ENCODE measurements at places on chromosomes 11 and 22. TPM values are rescaled to one million over a fixed set of nuclear protein-coding genes. Genes with fewer than 3 reads are reported as not detected.

DNA sequence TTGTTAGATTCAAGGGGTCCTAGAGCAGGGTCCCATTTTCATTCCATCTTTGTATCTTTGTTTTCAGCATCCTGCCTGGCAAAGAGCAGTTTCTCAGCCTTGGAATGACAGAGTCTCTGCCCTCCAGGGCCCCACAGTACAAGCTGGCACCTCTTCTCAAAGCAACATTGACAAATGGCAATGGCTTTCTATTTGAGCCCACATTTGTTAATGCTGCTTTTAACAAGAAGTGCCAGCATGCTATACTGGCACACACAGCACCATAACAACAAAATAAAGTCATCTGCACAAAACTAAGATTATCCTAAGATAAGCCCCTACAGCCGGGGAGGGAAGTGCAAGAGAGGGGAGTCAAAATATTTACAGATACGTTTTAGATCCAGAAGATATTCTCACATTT, 309.7 kb upstream of the C11orf87 start:
- no peak for DNase-seq

GRCh38 chr11:14240951-14241350, 118.0 kb downstream of the RRAS2 start:
- DNase-seq = no peak

SPI1 gene
- total RNA-seq = not detected

- no peak for DNase-seq
Measured at GRCh38 chr11:27444801-27445215, 27.8 kb downstream of the LGR4 start.

- peak; percentile 77 for DNase-seq
Measured at GRCh38 chr22:36470994-36471331, 10.5 kb downstream of the TXN2 start.

DNA sequence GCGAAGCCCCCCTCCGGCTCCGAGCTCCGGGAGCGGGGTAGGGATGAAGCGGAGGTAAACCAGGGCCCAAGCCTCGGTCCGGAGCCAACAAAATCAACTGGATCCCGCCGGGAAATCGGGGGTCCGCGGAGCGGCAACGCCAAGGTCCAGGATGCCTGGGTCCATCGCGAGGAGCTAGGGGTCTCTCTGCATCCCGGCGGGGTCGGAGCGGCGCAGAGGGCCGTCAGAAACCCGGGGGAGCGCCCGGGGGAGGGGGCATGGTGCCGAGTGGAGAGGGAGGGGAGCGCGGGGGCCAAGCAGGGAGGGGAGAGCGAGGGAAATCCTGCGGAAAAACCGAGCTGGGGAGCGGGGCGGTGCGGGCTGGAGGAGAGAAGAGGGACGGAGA, 51.8 kb downstream of the SLC22A12 start:
- no peak for DNase-seq

DNA sequence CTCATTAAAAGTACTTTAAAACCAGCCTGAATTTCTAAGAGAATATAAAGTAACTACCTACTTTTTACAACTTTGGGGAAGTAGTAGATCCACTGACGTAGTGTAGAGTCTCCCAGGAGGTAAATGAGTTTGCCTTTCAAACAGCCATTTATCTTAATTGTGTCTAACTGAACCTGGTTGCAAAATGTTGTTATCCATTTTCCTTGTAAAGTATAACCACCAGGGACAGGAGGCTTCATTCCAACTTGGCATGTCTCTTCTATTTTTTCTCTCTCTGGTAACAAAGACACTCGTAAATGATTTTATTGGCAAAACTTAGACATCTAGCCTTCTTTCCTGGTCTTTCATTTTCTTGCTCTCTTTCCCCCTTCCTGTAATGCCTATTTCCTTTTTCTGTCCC, 36.9 kb downstream of the NXPE1 start:
- no peak for DNase-seq

GRCh38 chr11:70158201-70158600, 44.9 kb upstream of the FADD start:
- DNase-seq = no peak

- no peak for DNase-seq
Measured at GRCh38 chr11:1571760-1572196, 293 bp downstream of the DUSP8 start.

TESMIN gene
- total RNA-seq = 1.7 TPM

GGTLC3 gene
- not detected for total RNA-seq

GRCh38 chr11:73978576-73979086, 4.0 kb downstream of the UCP2 start:
- DNase-seq = peak; percentile 10

- peak; percentile 84 for DNase-seq
Measured at GRCh38 chr11:32391956-32392553, 43.3 kb downstream of the WT1 start.

DNA sequence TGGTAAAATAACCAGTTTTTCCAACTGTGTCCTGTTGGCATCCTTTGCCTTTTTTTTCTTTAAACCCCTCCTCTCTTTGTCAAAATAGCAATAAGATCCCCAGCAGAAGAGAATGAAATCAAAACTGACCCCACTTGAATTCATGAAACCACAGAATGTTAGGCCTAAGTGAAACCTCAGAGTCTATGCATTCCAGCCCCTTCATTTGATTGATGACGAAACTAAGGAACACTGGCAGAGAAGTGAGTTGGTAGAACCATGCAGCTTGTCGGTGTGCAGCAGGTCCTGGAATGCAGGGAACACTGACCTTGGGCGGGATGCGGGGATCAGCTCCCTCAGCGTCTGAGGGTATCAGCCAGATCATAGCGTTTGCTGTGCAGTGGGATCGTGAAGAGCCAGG, 57.5 kb downstream of the GRK3 start:
- DNase-seq = peak; percentile 85

GRCh38 chr11:82759649-82760048, 26.0 kb upstream of the FAM181B start:
- DNase-seq = no peak

C11orf86 gene
- not detected for total RNA-seq

CASP1 gene
- 1.6 TPM for total RNA-seq

- peak; percentile 69 for DNase-seq
Measured at GRCh38 chr11:122900587-122901202, 18.1 kb downstream of the JHY start.

SEPTIN3 gene
- total RNA-seq = 0.52 TPM

GRCh38 chr22:39910876-39911613, 10.2 kb downstream of the GRAP2 start:
- DNase-seq = no peak

GNAZ gene
- 0.96 TPM for total RNA-seq

DNA sequence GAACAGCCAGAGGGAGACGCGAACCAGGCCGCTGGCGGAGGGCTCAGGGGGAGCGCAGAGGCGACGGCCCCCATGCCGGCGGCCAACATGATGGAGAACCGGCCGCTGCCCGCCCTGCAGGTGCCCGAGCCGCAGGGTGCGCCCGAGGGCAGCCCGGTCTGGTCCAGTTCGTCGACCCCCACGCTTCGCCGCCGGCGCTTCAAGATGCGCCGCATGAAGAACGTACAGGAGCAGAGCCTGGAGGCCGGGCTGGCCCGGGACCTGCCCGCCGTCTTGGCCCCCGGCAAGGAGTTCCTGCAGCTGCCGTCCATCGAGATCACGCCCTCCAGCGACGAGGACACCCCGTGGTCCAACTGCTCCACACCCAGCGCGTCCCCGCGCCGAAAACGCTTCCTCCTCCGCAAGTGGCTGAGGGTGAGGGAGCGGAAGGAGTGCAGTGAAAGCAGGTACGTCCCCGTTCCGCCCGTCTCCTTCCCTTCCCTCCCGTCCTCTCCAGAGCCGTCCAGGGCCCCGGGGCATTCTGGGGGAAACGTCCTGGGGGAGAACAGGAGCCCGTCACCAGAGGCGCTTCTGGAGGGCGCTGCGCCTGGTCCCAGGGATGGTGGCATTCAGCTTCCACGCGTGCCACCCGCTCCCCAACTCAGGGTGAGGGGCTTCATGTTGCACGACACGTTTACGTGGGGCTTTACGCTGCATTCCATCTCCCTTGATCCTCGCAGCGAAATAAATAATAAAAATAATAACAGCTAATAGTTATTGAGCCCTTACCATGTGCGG, 840 bp downstream of the GRAMD1B start:
- peak; percentile 36 for DNase-seq

GRCh38 chr11:115515647-115516395, 11.6 kb upstream of the CADM1 start:
- DNase-seq = no peak

PDE2A gene
- 0.75 TPM for total RNA-seq

DNA sequence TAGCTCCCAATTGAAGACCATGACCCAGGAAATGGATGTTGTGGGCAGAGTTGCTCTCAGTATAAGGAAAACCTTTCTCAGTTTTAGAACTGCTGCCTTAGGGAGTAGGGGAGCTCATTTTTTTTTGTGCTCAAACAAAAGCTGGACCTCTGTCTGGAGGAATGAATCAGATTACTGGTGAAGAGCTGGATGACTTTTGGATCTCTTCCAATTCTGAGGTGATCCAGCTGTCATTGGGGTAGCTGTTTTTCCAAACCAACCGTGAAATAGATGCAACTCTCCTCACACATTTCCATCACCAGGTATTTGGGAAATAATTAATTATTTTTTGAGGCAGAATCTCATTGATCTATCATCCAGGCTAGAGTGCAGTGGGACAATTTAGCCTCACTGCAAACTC, 251.3 kb upstream of the PLET1 start:
- no peak for DNase-seq

DNA sequence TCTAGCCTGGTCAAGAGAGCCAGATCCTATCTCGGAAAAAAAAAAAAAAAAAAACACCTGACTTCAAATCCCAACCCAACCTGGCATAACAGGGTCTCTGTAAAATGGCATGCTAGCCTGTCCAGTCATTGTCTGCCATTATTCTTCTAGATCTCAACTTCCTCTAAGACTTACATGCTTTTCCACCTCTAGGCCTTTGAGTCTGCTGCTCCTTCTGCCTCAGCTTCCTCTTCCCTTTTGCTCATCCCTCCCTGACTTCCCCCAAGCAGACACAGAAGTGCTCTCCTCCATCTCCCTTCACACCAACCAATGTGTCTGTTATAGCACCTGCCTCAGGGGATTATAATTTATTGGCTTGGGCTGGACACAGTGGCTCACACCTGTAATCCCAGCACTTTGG, 7.8 kb downstream of the STK33 start:
- no peak for DNase-seq

GRCh38 chr22:49734882-49735281, 92.8 kb downstream of the BRD1 start:
- no peak for DNase-seq

C11orf42 gene
- total RNA-seq = not detected

GRCh38 chr11:76166314-76166713, 40.0 kb downstream of the WNT11 start:
- no peak for DNase-seq

GRCh38 chr11:131642756-131643531, 272.5 kb downstream of the NTM start:
- DNase-seq = no peak

DNA sequence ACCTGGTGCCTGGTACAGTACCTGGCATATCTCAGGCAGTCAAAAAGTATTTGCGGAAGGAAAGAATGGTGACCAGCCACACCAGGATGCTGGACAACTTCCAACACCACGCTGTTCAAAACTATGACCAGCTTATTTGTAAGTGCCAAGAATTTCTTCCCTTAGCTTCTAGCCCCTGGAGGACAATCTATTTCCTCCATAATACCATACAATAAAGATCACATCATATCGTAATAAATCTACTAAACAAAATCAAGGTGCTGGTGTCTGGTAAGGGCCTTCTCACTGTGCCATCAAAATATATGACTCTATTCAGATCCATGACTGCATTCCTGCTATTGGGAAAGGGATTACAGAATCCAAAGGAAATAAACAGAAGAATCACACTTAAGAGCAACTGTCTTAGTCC, 51.5 kb downstream of the ALG9 start:
- DNase-seq = peak; percentile 50

CRYBA4 gene
- 2.0 TPM for total RNA-seq

GGT5 gene
- total RNA-seq = 0.89 TPM

DNA sequence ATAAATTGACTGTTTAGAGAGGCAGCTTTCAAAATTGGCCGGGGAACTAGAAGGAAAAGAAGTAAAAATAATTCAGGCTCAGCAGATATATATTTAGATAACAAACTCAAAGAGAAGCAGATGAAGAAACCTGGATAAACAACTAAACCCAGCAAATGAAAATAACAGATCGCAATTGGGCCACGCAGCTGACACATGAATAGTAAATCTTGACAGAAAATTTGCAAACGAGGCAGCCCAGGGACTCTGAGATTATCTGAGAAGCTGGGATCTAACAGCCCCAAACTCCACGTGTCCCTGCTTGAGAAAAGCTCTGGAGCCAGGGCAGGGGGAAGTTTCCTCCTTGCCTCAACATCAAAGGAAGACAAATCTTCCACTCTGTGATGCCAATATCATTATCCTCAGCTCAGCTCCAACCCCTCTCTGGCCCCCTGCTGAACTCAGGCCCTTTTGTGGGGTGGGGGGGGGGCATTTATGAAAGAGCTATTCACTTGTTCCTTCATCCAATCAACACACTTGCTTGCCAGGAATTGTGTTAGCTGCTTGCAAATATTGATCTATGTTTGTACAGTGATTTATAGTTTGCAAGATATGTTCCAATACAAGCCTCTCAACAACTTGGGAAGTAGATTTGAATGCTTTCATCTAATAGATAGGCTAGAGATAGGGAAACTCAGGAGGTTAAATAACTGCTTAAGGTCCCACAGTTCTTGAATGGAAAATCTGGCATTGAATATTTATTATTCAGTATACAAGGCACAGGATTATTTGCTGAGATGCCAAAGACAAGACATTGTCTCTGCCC, 72.5 kb upstream of the C11orf87 start:
- DNase-seq = no peak

TMPRSS4 gene
- total RNA-seq = not detected

DNA sequence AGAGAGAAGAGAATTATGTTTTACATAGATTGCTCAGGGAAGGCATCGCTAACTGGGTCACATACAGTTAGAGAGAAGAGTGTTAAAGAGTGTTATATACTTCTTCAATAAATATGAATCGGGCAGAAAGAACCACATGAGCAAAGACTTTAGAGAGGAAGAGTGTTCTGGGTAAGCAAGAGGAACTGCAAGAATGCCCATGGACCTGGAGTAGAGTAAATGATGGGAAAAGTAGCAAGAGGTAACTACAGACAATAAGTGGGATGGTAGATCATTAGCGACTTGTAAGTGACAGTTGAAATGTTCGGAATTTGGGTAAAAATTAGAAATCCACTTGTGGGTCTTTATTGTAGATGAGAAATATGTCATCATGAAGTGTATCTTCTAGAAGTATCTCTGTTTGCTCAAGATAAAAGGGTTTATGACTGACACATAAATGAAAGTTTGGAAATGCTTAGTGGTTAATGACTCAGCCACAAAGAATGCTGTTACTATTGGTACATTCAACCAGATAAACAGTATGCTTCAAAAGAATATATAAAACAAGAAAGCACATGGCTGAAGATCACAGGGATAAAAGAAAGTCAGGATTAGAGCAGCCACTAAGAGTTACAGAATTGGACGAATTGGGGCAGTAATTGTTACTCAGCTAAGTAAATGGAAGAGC, 229.3 kb downstream of the CASP12 start:
- peak; percentile 92 for DNase-seq

NLRP6 gene
- total RNA-seq = not detected

Data from astrocyte (in vitro differentiated cells and primary cell).